ENCODE measurements at places on chromosomes 2 and 18.

DNA sequence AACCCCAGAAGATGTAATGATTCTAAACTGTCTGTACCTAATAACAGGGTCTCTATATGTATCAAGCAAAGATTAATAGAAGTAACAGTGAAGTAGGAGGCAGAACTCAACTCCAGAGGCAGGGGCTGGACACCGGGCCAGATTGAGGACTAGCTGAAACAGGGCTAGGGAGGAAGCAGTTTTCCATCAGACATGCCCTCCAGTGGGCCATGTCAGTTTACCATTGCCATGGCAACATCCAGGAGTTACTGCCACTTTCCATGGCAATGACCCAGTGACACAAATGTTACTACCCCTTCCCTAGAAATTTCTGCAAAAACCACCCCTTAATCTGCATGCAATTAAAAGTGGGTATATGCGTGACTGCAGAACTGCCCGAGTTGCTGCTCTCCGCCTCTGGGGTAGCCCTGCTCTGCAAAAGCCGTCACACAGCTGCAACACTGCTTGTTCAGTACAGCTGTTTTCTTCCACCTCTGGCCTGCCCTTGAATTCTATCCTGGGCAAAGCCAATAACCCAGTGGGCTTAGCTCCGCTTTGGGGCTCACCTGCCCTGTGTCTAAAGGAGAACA is 58.7 kb downstream of the TMEM18 start:
- DNase-seq: no peak

DNA sequence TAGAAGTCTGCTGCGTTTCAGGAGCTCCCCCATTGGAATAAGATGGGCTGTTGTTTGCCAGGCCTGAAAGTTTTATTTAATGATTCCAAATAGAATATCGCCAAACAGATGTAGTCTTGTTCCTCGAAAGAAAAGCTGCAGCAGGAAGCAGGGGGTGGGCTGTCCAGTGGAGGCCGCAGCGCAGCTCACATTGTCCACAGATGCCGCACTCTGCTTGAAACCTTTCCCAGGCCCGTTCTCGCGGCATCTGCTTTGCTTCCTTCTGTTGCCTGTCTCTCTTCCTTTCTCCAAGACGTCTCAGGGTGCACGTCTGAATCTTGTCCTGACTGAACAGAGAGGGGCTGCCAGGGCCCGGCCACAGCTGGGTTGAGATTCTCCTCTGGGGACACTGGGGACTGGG is 12.4 kb upstream of the IGFBP2 start:
- no peak for DNase-seq

DNA sequence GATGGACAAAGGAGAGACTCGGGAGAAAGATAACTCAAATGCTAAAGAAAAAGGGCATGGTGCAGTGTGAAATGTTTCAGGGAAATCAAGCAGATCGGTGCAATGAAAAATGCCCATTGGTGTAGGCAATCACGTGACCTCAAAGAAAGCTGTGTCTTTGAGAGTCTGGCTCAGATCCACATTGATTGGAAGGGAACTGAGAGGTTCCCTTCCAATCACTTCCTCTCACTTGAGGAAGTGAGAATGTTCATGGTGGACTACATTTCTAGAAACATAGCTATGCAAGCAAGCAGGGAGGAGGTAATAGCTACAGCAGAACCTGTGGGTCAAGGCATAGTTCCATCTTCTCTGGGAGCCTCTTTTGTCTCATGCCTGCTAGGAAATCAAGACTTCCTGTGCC is 187.4 kb downstream of the LPIN1 start:
- no peak for DNase-seq

DNA sequence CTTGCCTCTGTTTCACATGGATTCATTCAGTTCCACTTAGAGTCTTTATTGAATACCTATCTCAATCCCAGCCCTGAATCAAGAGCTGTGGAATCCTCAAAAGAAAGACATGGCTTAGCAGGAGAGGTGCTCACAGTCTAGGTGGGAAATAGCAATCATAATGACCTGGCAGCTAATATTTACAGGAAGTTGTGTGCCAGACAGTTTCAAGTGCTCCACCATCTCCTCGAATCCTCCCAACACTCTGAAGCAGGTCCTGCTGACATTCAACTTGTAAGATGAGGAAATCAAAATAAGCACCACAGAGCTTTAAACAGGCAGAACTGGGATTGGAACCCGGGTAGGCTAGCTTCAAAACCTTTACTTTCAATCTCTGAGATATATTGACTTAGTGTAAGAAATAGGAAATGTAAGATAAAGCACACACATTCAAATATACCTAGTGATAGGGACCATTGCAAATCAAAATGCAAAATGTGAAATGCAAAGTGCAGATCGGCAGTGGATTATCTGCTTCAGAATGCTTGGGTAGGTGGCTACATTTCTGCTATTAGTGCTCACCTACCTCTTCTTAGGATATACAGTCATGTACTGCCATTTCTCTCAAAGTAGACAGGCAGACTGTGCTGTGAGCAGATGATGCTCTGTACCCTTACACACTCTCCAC is 182.0 kb downstream of the PRKCE start:
- no peak for DNase-seq

- DNase-seq: no peak
These were observed 61.6 kb downstream of the LPIN1 start for GRCh38 chr2:11808016-11808400.

DNA sequence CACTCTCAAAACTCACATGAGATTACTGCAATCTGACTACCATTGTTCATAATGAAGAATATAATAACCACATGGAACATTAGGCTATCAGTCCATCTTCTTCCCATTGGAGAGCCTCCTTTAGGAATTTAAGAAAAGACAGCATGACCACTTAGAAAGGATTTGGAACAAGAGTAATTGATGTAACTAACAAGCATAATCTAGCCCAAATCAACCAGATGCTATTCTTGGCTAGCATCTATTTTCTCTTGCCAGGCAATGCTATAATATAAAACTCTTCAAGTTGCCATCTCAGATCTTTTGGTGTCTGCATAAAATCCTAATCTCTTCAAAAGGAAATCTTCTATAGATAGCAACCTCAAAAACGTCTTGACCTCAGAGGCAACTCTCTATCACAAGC is 152.0 kb upstream of the REG3G start:
- no peak for DNase-seq

GRCh38 chr2:7785700-7786099 is 868.5 kb downstream of the RNF144A start:
- no peak for DNase-seq

DNA sequence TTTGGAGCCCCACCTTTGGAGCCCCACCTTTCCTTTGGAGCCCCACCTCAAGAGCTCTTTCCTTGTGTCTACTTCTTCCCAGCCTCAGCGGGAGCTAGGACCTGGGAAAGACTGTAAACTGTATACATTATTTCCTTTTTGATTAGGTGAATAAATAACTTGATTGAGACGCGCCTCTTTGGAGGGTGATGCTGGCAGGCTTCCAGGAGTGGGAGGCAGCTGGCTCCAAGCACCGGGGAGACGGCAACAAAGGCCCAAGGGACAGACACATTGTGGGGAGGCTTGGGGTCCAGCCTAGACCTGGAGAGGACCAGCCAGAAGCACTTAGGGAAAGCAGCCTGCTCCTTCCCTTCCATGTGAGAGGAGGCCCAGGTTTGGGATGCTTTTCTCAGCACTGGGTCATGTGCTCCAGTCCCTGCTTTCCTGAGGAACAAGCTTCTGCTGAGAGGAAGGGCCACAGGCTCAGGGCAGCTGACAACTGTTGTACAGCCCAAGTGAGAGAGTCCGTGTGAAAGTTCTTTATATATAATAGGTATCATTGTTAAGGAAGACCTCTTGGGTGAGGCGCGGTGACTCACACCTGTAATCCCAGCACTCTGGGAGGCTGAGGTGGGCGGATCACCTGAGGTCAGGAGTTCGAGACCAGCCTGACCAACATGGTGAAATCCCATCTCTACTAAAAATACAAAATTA is 297.2 kb upstream of the SLC14A2 start:
- no peak for DNase-seq

- no peak for DNase-seq
These were observed 1465.5 kb downstream of the SUCLG1 start for GRCh38 chr2:82993609-82994008.

DNA sequence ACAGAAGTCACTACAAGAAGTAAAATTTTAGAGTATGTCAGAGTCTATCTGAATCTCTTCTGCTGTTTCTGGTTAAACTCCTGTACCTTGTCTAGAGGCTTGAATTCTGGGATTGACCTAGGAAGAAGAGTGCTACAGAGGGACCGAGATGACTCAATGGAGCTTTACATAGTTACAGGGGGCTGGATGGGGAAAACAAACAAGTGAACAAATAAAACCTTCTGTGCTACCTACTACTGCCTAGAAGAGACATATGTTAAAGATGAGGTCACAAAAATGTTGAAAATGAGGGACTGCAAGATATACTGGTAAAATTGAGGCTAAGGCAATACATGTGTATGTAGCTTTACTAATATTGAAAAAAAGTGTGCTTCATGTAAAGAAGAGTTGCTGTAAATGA is 265.4 kb upstream of the TFPI start:
- DNase-seq: no peak

- DNase-seq: no peak
These were observed 29.0 kb downstream of the LGALSL start for GRCh38 chr2:64482765-64483504.

DNA sequence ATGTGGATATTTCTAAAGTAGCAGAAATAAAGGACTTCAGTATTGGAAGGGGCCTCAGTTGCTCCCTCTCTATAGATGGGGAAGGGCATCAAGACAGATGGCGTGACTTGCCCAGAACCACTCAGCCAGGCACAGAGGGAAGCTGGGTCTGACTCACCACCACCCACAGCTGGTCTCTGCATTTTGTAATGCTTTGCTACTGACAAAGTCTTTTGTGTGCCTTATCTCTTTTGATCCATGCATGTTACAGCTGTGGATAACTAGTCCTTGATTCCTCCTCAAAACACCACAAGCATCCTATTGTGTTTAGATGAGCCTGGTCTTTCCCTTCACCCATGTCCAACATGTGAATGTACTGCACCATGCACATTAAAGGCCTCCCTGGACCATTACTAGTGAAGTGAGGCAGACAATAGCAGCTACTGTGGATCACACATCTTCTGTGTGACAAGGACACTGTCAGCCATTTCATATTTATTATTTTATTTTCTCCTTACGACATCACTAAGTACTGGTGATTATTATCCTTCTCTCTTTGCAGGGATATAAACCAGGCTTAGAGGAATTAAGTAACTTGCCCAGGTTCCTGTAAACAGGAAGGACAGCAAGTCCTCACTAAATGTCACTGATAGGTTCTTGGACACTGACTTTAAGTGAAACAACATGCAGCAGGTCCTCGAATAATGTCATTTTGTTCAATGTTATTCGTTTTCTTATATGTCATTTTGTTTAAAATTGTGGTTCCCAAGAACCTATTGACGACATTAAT is 29.6 kb upstream of the IL37 start:
- DNase-seq: no peak

DNA sequence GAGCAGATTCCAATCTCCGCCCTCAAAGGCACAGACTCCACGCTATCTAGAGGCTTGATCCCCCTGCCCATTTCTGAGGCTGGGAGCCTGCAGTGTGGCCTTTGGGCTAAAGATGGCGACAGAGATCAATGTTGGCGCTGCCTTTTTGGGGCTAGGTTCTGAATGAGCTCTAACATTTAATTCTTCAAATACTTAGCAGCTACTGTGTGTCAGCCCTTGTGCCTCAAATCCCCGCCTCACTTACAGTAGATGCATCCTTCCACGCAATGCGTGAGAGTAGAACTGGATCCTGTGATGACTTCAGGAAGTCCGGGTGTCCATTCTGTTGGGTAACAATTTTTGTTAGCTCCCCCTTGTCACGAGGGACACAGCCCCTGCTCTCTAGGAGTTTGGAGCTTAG is 12.4 kb downstream of the IL1F10 start:
- DNase-seq: peak; percentile 43

- DNase-seq: no peak
These were observed 11.6 kb downstream of the MAP3K20 start for GRCh38 chr2:173087214-173087581.

DNA sequence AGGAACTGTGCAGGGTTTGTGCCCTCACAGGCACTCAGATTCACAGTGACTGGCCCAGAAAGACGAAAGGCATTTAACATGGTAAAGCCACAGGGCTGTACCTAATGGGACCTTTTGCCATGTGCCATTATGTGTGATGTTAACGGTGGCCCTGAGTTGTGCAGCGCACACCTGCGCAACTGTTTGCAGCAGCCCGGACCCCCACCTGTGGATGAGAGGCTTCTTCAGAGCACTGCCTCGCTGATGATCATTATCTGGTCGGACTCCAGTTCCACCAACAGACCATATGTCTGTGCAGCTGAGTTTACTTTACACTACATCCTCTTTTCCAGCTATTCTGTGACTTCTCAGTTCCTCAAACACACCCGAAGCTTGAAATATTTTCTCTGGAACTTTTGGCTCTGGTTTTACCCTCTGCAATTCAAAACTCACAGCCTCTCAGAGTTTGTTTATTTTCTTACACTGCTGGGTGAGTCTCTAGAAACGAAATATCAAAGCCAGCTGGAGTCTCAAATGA is 35.6 kb upstream of the UBE2F start:
- DNase-seq: no peak

DNA sequence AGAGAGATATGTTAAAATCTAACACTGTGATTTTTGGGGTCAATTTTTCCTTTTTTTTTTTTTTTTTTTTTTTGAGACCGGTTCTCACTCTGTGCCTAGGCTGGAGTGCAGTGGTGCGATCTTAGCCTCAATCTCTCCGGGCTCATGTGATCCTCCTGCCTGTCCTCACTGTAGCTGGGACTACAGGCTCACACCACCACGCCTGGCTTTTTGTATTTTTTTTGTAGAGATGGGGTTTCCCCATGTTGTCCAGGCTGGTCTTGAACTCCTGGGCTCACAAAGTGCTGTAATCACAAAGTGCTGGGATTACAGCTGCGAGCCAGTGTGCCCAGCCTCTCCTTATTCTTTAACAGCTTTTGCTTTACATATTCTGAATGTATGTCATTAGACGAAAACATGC is 2.9 kb upstream of the HAAO start:
- DNase-seq: no peak

- DNase-seq: no peak
These were observed 1868.8 kb upstream of the CELF4 start for GRCh38 chr18:39434223-39434920.

- DNase-seq: no peak
These were observed 57.3 kb downstream of the ICA1L start for GRCh38 chr2:202814226-202814625.

GRCh38 chr18:49510393-49511115 is 23.5 kb upstream of the C18orf32 start:
- DNase-seq: peak; percentile 50

- no peak for DNase-seq
These were observed 150.0 kb upstream of the MYCN start for GRCh38 chr2:15790326-15790725.

GRCh38 chr18:36130039-36130831 is 536 bp downstream of the ELP2 start:
- DNase-seq: no peak

DNA sequence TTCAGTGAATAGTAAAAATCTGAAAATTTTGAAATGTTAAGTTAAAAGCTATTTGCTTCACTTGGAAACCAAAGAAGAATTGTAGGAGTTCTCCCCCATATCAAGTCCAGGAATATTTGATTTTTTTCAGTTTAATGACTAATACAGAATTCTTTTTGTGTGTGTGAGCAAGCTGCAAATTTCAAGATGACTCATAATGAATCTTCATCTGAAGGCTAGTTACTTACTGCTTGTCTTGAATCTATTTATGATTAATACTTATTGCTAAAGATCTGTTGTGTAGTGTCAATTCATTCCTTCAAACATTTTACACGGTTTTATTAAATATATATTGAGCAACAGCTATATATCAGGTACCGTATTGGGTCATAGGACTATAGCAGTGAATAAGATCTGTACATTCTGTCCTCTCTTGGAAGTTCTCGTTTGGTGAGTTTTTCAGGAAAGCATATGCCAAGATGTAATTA is 47.8 kb upstream of the CAVIN2 start:
- DNase-seq: no peak

Data from hematopoietic multipotent progenitor cell treated with erythropoietin and hydrocortisone succinate and interleukin-3 and kit ligand, for 15 days (in vitro differentiated cells).